Activated CD4-positive, alpha-beta T cell treated with anti-CD3 and anti-CD28 coated beads, Interleukin-2, amount 50 U/mL, for 4 hours (primary cell): ENCODE measurements at places on chromosomes 5 and 9.

DNA sequence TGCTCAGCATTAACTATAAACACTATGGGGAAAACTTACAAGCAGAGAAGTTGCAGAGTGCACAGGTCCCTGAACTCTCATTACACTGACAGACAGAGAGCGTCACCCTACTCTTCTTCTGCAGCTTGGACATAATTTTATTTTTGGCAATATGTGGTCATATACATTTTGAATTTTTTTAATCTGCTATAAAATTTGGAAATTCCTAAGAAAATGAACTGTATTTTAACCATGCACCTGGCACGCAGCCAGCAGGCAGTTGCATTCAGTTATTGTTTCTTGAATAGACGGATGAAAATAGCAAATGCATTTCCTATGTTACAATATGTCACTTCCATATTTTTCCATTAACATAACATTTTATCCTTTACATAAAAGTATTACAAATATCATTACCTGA is 100.2 kb downstream of the SLC25A46 start:
- DNase-seq = no peak

DNA sequence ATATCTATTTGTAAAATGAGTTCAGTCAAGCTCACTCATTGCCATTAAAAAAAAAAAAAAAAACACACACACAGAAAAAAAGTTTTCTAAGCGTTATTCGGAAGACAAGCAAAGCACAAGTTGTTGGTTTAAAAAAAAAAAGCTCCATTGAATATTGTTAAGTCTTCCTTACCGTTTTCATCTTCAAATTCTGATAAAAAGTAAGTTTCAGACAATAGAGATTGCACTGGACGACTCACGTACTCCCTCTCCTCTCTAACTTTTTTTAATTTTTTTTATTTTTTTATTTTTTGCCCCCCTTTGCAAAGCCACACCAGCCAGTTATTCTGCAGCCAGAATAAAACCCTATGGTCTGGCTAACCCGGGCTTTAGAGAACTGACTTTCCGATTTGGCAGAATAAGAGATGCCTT is 544 bp downstream of the ADAMTS6 start:
- no peak for DNase-seq

- no peak for DNase-seq
Measured at GRCh38 chr9:33202552-33203201, 35.5 kb upstream of the B4GALT1 start.

- DNase-seq = no peak
Measured at GRCh38 chr5:2755076-2755680, 3.7 kb upstream of the IRX2 start.

DNA sequence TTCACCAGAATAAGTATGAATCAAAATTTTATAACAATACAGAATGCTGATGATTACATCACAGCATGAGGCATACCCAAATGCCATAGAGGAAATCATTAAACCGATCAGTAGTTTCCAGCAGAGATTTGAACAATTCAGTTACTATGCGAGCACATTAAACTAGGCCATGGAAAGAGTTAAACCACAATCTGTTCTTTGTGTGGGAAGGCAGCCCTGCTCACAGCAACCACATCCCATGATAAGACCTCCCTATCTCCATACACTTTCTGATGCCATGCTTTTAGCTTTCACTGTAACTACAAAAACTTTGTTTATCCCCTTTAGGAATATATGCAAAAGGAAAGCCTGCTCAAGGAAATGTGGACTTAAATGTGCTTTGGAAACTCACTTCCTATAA is 4.5 kb downstream of the NFIB start:
- DNase-seq = no peak

- DNase-seq = no peak
Measured at GRCh38 chr9:132042324-132042723, 37.3 kb downstream of the MED27 start.
